Iris pigment epithelial cell (primary cell): ENCODE measurements at places on chromosomes 11 and 22.

DNA sequence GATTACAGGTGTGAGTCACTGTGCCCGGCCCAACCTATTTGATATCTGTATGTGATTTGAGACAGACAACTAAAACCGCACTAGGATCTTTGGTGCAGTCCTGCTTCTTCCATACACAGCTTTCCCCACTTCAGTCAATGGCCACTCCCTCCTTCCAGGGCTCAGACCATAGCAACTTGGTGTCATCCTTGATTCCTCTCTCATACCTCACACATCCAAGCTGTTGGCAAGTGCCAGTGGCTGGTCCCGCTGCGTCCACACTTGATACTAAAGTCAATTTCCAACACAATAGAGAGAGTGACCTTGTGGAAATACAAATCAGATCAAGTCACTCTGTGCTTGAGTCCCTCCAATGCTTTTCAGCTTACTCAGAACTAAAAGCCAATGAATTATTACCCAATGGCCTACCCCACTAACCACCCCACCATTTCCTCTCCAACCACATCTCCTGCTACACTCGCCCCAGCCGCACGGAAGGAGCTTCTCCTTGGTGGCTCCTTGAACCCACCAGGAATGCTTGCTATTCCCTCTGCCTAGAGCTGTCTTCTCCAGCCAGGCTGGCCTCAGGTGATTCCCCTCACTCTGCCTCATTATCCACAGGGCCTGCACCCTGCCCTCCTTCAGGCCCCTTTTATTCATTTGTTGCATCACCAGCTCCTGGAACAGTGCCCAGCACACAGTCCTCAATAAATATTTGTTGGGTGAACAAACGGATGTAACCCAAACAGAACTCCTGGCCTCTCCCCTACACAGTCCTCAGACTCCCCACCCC lies 12.9 kb downstream of the ABTB2 start:
- DNase-seq, result peak; percentile 92

GRCh38 chr11:124920870-124921609 lies 2.0 kb downstream of the HEPN1 start:
- DNase-seq, result peak; percentile 60

GRCh38 chr11:64754919-64755662 lies 4.7 kb downstream of the PYGM start:
- no peak for DNase-seq

- no peak for DNase-seq
These were observed 4.4 kb downstream of the EFEMP2 start for GRCh38 chr11:65868076-65868667.

GRCh38 chr22:41544671-41545476 lies 604 bp upstream of the POLR3H start:
- DNase-seq, result no peak

DNA sequence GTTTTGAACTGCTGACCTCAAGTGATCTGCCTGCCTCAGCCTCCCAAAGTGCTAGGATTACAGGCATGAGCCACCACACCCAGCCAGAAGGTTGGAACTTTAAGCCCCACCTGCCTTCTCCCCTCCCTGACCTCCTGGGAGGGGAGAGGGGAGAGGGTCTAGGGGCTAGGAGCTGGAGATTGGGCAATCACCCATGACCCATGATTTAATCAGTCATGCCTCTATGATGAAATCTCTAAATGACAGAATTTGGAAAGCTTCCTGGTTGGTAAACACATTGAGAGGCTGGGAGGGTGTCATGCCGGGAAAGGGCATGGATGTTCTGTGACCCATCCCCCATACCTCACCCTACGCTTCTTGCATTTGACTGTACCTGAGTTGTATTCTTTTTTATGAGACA lies 17.1 kb upstream of the TFIP11 start:
- peak; percentile 30 for DNase-seq

- DNase-seq, result peak; percentile 38
These were observed 19.8 kb upstream of the RAPSN start for GRCh38 chr11:47468598-47469214.

- peak; percentile 21 for DNase-seq
These were observed 8.8 kb downstream of the SCGB2A1 start for GRCh38 chr11:62217191-62217748.

DNA sequence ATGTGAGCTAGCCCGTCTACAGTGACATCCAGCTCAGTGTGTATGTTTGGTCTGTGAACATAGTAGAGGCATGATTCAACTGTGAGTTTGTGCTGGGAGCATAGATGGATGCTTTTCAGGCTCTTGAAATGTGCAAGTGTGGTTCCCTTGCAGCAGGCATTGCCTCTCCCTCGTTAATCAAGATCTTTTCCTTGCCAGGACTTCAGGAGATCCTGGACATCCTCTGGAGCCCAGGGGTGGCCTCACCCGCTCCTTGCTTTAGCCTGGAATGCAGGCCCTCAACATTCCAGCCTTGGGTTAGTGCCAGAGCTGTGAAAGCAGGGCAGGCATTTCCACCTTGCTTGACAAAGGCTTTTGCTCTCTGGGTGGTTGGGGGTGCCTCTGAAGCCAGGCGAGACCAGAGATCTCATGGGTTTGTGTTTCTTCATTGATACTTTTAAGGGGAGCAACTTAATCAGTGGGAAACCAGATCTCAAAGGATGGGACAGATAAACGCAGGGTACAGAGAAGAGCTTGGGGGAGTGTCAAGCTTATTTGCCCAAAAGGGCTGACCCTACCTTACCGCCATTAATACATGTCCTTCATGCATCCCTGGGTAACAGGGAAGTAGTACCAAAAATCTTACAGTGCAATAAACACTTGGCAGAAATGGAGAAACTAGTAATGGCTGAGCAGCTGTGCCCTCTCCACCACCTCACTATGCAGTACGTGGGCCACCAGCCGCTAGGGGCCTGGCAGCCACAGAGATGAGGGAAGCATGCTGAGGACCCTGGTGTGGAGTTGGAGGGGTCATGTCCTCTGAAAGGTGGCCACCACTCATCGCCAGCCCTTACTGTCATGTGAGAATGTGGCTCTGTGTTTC lies 72.1 kb downstream of the PTPRJ start:
- peak; percentile 65 for DNase-seq

DNA sequence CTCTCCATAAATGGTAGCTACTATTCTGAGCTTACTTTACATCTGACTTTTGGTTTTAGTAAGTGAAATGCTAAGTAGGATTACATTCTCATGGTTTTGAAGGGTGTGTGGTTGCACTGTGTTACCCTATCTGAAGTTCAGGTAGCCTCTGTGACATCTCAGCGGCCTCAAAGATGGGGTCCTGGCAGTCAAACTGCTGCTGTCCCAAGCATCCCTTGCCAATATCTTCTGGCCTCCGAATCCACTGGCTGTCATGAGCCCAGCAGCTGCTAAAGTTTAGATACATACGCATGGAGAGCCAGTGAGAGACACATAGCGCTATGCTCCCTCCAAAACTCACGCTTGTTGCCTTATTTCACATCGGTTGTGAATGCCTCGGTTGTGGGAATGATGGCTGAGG lies 34.9 kb downstream of the UBASH3B start:
- no peak for DNase-seq

DNA sequence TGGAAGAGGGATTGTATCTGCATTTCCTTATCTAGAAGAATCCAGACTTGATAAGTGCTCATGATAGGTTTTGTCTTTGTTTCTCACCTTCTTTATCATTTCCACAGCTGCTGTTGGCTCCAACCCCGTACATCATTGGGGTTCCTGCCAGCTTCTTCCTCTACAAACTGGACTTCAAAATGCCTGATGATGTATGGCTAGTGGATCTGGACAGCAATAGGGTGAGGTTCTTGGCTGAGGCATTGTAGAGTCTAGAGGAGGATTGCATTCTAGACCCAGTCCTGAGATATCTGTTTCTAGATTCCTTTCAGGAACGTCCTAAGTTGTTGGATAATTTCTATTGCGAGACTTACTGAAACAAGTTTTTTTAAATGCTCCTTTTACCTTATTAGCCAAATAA lies 8.1 kb downstream of the MADD start:
- no peak for DNase-seq

DNA sequence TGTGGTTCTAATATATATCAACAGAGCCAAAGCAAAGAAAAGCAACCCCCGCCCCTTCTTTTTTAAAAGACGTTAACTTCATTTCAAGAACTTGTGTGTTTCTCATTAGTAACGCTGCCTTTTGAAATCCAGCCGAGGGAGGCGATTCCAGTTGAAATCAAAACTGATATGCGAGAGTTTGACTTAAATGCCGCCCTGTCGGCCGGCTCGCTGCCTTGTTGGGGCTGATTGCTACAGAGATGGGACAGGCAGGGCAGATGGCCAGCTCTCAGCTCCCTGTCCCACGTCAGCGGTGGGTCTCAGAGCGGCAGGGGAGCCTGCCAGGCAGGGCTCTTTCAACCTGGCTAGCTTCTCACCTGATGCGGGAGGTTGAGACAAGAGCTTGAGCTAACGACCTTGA lies 51.9 kb upstream of the ALX4 start:
- peak; percentile 4 for DNase-seq

DNA sequence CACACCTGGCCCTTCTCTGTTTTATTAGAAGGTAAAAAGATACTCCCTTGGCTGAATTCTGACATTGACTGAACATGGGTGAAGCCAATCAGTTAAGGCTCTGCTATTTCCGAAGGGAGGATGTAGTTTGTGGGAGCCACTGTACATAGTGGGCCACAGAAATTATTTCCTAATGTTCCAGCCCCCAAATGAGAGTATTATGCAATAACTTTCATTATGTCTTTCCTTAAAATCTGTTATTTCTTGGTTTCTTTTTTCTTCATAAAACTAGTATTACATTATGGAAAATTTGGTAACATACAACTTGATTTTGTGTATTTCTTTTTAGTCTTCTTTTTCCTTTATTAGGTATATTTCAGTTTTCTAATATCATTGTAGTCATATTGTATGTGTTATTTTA lies 51.9 kb upstream of the EP300 start:
- DNase-seq, result no peak

DNA sequence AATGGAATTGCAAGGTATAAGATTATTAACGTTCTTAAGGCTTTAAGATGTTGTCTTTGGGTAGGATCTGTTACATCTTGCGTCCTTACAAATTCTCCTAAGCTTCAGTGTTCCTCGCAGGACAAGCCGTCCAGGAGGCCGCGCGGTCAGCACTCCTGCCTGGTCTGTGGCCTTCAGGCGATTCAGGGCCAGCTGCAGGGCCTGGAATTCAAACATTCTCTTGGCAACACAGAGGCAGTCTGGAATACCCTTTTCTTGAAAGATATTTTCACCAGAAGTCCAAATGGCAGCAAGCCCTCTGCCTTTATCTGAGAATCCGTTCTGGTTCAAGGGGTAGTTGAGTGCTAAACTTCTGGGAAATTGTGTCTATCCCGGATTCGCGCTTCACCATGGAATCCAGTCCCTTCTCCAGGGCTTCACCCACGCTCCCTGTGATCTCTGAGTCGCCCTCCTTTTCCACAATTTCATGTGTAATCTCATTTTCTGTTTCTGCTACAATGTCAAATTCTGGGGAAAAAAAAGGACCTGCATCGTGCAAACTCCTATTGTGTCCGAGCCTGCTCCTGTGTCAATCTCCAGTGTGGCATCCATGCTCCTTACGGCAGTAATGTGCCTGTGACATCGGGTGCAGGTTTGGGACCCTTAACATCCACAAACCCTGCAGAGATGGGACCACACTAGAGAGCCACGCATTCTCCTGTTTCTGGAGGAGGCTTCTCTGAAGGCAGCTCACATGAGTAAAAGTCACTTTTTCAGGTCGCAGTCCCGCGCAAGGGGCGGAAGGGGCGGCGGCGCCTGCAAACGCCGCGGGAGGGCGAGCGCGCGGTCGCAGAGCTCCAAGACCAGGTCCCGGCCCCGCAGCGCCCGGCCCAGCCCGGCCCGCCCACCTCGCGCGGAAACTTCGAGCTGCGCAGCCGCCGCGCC lies 25.4 kb upstream of the SORL1 start:
- DNase-seq, result peak; percentile 5

- DNase-seq, result peak; percentile 49
These were observed 5.8 kb upstream of the ATG16L2 start for GRCh38 chr11:72808331-72808798.

DNA sequence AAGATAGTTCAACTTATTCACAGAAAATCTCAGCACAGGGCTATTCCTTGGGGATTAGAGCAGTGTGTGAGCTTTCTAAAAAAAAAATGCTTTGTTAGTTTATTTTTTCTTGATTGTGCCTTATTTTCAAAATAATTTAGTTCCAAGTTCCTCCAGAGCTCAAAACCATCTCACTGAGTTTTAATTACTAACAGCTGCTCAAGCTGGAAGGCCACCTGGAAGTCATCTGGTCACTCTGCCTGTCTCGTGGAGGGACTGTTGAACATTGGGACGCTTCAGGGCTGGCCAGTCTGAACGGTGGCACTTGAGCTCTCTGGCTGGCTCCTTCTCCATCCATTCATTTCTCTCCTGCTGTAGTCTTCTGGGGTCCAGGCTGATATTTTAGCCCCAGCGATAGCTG lies 4.0 kb downstream of the OR51E1 start:
- DNase-seq, result no peak

- no peak for DNase-seq
These were observed 101.7 kb upstream of the CD82 start for GRCh38 chr11:44463751-44464150.

DNA sequence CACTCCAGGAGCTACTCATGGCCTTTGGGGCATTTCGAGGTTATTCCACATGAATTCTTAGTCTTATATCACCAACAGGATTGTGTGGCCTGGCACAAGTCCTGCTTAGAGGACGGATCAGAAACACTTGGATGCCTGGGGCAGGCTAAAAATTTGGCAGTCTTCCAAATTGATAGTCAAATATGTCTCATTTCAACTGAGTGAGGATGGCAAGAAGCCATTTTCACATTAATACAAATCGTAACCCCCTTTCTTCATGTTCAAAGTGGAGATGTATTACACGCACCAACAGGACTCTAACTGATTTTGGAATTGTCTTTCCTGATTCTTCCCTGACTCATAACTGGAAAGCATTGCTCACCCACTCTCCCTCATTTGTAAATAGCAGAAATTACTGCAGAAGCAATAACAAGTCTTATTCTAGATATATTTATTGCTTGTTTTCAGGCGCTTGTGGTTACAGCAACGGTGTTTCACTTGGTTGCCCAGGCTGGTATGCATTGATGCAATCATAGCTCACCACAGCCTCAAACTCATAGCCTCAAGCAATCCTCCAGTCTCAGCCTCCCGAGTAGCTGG lies 10.3 kb upstream of the CCDC86 start:
- DNase-seq, result peak; percentile 47

DNA sequence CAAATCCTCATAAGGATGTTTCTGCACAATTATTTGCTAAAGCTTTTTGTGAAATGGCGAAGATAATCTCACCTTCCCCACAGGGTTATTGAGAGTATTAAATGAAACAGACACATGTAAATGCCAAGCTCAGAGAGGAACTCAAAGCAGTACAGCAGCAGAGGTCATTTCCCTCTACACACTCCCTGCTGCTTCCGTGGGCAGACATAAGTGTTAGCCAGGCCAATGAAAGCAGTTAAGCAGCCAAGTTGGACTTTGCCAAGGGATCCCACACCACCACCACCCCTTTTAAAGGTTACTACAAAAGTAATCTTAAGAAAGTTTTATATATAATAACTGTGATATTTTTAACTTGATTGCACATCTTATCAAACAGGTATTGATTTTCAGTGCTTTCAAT lies 4.0 kb upstream of the FAM111A start:
- DNase-seq, result no peak

GRCh38 chr22:48629631-48630432 lies 1197.8 kb downstream of the BRD1 start:
- DNase-seq, result no peak
